Natural killer cell treated with Interleukin-12 subunit alpha and Interleukin-12 subunit beta and Interleukin-15 and Interleukin-18, amount 100 ng/mL, for 72 hours (primary cell): ENCODE measurements at places on chromosomes 11 and 22. TPM values are rescaled to one million over a fixed set of nuclear protein-coding genes. Genes with fewer than 3 reads are reported as not detected.

Gene ARHGAP20
- not detected for total RNA-seq

DNA sequence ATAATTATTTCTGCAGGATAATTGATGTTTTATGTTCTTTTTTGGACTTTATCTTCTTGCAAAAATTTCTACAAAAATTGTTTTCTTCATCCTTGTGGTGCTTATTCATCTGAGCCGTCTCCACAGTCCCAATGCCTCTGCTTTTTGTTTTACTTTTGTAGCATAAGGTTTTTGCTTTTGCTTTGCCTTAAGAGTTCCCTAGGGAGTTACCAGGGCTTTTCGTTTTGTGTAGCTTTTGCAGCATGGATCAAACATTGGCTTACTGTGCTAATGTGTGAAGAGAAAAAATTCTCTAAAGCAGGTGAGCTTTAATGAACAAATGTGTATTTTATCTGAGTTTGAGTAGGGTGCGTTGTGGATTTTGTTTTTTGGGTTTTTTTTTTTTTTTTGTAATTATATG is 11.8 kb downstream of the XBP1 start:
- no peak overlapping the region for H3K27ac ChIP-seq
- no peak overlapping the region for H3K4me3 ChIP-seq
- peaks cover 38% of the 10 kb centered on the region for H3K4me1 ChIP-seq
- peaks cover 20% of the 10 kb centered on the region for H3K36me3 ChIP-seq

- no peak overlapping the region for H3K4me3 ChIP-seq
- no peaks in the 10 kb centered on the region for H3K4me1 ChIP-seq
- H3K36me3 ChIP-seq = no peaks in the 10 kb centered on the region
- DNase-seq = no peak
- no peak overlapping the region for H3K27ac ChIP-seq
- no peaks in the 10 kb centered on the region for H3K27me3 ChIP-seq
Observed at GRCh38 chr11:41119484-41119883, 340.0 kb downstream of the LRRC4C start.

DNA sequence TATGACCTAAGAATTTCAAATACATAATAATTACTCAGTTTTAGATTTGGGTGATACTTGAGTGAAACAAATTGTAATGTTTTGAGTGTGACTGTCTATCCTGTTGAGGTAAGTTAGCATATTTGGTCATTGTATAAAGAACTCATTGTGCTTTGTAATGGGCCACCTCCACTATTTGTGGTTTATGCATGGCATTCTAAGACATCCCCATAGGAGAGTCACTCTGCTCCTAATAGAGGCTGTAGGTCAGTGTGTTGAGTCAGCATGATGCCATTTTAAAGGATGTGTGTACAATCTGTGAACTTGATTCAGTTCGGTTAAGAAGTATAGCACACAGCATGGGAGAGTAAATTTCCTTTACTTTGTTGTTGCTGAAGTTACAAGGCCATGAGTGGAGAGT is 1112.4 kb downstream of the JRKL start:
- no peak overlapping the region for H3K4me3 ChIP-seq
- H3K4me1 ChIP-seq = no peaks in the 10 kb centered on the region
- H3K27me3 ChIP-seq = no peaks in the 10 kb centered on the region
- no peak for DNase-seq

- H3K27me3 ChIP-seq = no peaks in the 10 kb centered on the region
- H3K27ac ChIP-seq = no peak overlapping the region
- no peak overlapping the region for H3K4me3 ChIP-seq
- no peaks in the 10 kb centered on the region for H3K36me3 ChIP-seq
Observed at GRCh38 chr11:62137881-62138629, 14.2 kb downstream of the INCENP start.

GRCh38 chr22:17890245-17890671 is 116.0 kb upstream of the BID start:
- no peaks in the 10 kb centered on the region for H3K4me1 ChIP-seq
- H3K27ac ChIP-seq = no peak overlapping the region
- H3K27me3 ChIP-seq = no peaks in the 10 kb centered on the region

DNA sequence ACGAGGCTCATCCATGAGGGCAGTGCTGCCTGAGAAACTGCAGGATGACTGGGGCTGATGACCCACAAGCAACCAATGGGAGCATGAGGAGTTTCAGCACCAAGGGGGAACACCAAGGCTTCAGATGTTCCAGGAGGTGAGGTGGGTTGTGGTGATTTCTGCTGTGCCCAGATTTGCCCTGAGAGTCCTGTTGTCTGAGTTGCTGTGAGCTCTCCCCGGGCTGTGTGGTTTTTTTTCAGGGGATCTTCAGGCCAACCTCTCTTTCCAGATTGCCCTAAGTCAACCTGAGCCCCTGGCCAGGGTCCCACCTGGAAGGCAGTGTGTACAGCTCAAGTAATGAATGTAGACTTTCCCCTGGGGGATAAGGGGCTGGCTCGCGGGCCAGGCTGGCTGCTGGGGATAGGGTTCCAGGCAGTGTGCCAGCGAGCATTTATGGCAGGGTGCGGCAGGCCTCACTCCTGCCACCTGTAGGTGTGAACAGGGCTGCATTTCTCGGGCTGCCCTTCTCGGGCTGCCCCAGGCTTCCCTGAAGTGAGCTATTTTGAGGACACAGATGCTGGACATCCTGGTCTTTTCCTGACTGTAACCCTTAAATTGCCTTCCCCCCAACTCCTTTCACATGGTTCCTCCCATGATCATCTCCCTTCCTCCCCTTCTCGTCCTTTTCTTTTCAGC is 9.8 kb downstream of the SLC22A6 start:
- H3K4me1 ChIP-seq = no peaks in the 10 kb centered on the region
- H3K27ac ChIP-seq = no peak overlapping the region
- peaks cover 12% of the 10 kb centered on the region for H3K27me3 ChIP-seq
- no peaks in the 10 kb centered on the region for H3K36me3 ChIP-seq
- H3K4me3 ChIP-seq = no peak overlapping the region

DNA sequence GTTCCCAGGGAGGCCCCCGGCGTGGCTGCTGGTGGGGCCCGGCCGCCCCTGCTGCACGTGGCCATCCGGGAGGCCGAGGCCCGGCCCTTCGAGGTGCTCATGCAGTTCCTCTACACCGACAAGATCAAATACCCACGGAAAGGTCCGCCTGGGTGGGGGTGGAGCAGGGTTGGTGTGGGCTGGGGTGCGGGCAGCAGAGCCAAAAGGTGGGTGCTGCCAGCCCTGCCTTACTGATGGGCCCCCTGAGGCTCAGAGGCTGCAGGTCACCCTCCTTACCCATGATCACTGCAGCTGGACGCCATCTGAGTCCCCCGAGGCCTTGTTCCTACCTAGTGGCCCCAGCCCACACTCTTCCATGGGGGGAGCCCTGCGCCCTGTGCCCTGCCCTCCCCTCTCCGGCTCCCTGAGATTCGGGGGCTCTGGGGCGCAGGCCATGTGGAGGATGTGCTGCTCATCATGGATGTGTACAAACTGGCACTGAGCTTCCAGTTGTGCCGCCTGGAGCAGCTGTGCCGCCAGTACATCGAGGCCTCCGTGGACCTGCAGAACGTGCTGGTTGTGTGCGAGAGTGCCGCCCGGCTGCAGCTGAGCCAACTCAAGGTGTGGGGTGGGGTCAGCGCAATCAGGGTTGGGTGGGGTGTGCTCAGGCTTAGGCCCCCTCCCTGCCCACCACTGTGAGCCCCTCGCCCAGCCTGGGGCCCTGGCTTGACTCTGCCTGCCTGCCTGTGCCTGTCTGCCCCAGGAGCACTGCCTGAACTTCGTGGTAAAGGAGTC is 7.6 kb downstream of the THAP7 start:
- H3K27ac ChIP-seq = no peak overlapping the region
- no peaks in the 10 kb centered on the region for H3K4me1 ChIP-seq
- DNase-seq = no peak
- H3K27me3 ChIP-seq = no peaks in the 10 kb centered on the region
- H3K36me3 ChIP-seq = no peaks in the 10 kb centered on the region

Gene CYP2D6
- 6.1 TPM for total RNA-seq

DNA sequence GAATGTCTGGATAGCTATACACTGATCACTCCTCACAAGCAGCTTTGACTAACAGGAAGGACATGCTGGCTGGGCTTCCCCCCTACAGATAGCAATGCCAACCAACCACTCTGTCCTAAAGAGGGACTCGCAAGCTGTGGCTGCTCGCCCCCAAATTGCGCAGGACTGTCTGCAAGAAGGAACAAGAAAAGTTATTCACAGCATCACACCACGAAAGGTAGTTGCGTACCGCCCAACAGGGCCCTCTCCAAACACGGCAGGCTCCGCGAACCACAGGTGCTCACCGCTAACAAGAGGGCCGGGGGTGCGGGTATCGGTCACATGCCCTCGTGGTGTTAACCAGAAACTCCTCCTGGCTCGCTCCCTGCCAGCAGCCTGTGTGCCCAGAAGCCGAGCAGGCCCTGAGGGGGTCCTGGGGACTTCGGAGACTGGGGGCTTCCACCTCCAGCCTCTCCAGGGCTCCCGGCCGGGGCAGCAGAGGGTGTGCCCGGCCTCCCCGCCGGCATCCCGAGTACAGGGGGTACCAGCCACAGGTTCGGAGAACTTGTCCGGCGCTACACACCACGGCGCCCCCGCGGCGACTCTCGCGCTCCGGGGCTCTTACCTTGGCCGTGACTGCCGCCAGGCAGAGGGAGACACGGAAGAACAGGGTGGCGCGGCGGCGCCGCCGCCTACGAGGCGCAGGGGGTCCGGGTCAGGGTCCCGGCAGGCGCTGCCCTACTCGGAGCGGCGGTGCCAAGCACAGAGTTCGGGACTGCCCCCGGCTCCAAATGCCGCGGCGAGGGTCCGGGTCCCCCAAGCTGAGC is 682 bp downstream of the LARGE1 start:
- peaks cover 44% of the 10 kb centered on the region for H3K27me3 ChIP-seq
- peaks cover 21% of the 10 kb centered on the region for H3K4me1 ChIP-seq
- H3K36me3 ChIP-seq = peaks cover 11% of the 10 kb centered on the region
- no peak for DNase-seq

Gene OR52A1
- not detected for total RNA-seq

- no peak overlapping the region for H3K4me3 ChIP-seq
- H3K27me3 ChIP-seq = peaks cover 14% of the 10 kb centered on the region
- peak; percentile 32 for DNase-seq
- no peaks in the 10 kb centered on the region for H3K36me3 ChIP-seq
Observed at GRCh38 chr11:17580271-17580670, 33.2 kb downstream of the OTOG start.

DNA sequence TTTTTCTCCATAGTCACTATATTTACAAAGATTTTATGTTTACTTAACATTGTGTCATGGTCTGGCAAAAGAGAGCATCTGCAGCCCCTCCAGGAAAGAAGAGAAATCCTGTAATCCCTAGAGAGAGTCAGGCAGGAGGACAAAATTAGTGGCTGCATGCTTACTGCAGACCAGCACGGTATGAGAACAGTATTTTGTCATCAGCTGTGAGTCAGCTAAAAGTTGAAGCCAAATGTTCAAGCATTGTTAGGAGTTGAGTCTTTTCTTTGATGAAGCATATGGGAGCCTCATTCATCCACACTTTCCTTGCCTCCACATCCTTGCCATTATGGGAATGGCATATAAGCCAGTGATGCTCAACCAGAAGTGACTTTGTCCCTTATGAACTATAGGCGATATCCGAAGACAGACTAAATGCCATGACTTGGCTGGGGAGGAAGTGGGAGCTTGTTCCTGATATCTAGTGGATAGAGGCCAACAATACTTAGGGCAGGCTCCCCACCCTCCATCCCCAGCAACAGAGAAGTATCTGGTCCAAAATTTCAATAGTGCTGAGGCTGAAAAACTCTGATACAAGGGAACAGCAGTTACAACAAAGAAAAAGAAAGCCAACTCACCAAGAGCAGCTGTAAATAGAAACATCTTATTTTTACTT is 112.0 kb upstream of the OR5AK2 start:
- H3K4me3 ChIP-seq = no peak overlapping the region
- no peak overlapping the region for H3K27ac ChIP-seq
- no peaks in the 10 kb centered on the region for H3K27me3 ChIP-seq
- H3K4me1 ChIP-seq = no peaks in the 10 kb centered on the region

GRCh38 chr22:39895682-39896081 is 2.1 kb upstream of the ENTHD1 start:
- no peak for DNase-seq
- peaks cover 21% of the 10 kb centered on the region for H3K4me1 ChIP-seq
- no peaks in the 10 kb centered on the region for H3K27me3 ChIP-seq
